ENCODE measurements at places on chromosomes 2 and 18.

- DNase-seq: no peak
Observed at GRCh38 chr2:153872311-153873051, 759 bp downstream of the GALNT13 start.

- DNase-seq: no peak
Observed at GRCh38 chr2:60391649-60392375, 161.6 kb downstream of the BCL11A start.

GRCh38 chr2:37388074-37388473 lies 43.6 kb downstream of the QPCT start:
- DNase-seq: no peak

DNA sequence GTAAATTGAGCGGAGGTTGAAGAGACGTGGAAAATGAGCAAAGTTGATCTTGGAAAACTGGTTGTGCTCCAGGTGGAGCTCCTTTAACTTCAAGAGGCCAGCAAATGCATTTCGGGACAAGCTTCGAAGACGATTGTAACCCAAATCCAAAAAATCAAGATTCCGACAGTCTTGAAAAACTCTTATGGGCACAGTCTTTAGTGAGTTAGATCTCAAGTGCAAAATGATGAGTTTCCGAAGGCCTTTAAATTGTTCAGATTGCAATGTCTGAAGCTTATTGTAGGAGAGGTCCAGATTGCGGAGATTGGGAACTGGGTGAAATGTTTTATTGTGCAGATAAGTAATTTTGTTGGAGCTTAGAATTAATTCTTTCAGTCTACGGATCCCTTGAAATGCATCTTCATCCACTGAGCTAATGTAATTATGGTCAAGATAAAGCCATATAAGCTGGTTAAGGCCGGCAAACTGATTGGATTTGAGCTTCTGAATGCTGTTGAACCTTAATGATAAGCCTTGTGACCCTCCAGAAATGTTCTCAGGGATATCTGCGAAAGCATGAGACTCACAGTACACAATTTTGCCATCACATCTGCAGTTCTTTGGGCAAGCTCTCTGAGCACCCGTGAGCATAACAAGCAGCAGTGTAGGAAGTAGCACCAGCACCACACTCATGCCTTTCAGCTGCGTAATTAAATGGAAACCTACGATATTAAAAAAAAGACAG lies 2.9 kb downstream of the LRRTM4 start:
- DNase-seq: no peak

DNA sequence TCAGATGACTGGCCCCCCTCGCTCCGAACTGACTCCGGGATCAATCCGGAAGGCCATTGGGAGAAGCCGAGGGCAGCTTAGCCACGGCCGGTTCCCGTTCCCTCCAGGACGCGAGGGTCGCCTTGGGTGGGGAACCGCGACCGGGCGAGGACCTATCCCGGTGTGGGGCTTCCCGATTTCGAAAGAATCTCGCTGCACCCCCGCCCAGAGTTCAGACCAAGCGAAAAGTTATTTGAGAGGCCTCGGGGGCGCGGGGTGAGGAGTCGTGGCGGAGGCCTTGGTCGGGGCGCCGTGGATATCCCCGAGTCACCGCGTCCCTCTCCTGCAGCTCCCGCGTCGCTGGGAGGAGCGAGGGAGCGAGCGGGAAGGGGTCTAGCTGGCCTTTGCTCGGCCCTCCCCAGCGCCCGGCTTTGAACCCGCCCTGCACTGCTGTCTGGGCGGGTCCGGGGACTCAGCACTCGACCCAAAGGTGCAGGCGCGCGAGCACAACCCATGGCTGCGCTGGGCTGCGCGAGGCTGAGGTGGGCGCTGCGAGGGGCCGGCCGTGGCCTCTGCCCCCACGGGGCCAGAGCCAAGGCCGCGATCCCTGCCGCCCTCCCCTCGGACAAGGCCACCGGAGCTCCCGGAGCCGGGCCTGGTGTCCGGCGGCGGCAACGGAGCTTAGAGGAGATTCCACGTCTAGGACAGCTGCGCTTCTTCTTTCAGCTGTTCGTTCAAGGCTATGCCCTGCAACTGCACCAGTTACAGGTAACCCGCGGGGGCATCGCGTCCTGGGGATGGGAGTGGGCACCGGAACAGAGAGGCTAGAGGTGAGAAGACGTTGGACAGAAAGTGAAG lies at the start of gene CYP27A1:
CYP27A1 (plus strand) TSS at position 457 of the 837 bp plus-strand sequence; CDS start at position 493, 36 bp downstream.
- no peak for DNase-seq

DNA sequence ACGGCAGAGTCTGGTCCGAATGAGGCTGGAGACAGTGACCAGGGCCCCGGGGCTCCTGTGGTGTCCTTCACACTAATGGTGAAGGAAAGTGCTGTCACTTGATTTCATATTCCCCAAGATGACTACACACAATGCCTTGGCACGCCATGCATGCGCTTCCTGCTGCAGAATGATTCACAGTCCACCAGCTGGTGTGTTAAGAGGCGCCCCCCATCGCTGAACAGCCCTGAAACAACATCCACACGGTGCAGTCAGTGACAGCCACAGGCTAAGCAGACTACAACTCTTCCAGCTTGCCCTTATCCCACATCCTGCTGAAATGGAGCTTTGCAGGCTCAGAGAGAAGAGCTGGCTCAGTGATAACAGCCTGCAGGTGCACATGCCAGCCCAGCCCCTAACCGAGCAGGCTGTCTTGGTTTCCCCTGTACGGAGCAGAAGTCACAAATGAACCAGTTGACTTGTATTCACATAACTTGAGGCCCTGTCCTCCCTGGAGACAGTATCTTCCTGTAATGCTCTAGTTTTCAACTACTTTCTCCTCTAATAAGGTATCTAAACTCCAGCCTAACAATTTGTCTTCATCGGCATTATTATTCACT lies 24.3 kb upstream of the CDH20 start:
- DNase-seq: no peak

Data from stimulated activated CD8-positive, alpha-beta memory T cell treated with anti-CD3 and anti-CD28 coated beads, Interleukin-7, amount 100 ng/mL, for 4 hours (primary cell).